ENCODE measurements at places on chromosomes 7 and 10.

- DNase-seq = no peak
Measured at GRCh38 chr10:76088980-76089379, 657.6 kb downstream of the LRMDA start.

- DNase-seq = no peak
Measured at GRCh38 chr7:133957845-133958244, 169.3 kb upstream of the LRGUK start.

DNA sequence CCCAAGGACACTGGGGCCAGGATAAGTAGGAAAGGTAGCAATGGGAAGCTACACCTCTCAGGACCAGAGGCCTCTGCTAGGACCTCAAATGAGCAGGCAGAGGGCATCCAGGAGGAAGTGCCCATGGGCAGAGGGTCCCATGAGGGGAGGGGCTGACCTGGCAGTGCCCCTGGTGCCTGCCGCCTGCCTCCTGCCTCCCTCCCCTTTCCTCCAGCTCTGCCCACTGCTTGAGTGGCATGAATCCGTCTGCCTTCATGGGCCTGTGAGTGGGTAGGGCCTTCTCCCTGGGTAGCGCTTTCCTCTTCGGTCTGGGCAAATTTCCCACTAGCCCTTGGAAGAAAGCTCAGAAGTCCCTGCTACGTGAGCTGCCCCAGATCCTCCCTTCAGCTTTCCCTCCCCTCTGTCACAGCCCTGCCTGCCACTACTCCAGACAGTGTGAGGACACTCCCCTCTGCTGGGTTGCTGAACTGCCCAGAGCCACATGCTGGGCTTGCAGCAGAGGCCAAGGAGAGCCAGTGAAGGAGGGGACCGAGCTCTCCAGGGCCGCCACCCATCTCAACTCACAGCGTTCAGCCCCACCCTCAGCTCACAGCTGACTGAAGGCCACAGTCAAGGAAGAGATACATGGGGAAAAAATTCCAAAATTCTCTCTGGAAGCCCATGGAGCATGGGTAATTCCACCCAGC is 141.4 kb downstream of the ARHGAP22 start:
- DNase-seq = peak; percentile 55

- no peak for DNase-seq
Measured at GRCh38 chr7:149036676-149037075, 8.4 kb upstream of the PDIA4 start.

DNA sequence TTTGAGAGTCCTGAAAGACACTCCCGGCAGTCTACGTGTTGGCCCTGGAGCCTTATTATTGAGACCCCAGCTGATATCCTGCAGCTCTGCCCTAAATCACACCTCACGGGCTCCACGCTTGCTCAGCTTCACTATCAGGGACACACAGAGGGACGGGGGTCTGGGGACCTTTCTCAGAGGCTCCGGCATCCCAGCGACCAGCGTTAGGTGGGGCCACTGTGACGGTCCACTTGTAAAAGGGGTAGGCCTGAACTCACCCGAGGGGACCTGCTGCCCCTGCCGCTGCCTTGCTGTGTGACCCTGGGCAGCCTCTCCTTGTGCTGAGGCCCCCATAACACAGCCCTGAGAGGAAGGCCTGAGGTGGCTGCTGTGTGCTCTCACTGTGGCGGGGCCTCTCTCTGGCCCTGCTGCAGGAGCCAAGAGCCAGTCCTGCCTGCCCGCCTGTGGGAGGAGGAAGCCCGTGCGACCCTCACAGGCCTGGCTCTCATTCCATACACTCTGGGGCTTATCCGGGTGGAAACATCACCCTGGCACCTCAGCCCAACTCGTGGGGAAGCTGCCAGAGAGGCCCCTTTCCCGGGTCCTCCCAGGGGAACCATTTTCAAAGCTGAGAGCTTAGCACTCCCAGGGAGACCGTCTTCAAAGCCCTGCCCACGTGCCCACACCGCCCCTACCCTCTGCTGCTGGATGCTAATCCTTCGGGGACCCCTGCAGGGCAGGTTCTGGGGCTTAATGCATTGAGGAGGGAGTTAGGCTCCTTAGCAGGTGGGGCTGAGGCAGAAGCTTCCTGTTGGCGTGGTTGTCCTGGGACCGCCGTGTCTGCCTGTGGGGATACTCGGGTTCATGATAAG is 21.7 kb downstream of the AQP1 start:
- no peak for DNase-seq

DNA sequence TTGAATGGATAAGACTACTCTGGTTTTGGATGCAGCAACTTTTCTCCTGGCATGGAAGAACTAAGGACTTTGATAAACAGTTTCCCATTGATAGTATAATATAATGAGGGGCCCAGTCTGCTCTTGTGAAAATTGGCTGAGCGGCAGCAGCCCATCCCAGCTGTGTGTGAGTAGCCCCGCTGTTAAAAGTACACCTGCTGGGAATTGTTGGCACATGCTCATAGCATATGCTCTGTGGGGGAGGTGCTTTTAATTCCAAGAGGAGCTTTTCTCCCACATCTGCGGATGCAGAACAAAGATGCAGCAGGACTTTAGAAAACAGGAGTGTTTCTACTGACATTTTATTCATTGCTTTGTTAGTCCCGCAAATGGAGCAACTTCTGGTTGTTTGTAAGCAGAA is 19.0 kb downstream of the SRI start:
- DNase-seq = no peak

DNA sequence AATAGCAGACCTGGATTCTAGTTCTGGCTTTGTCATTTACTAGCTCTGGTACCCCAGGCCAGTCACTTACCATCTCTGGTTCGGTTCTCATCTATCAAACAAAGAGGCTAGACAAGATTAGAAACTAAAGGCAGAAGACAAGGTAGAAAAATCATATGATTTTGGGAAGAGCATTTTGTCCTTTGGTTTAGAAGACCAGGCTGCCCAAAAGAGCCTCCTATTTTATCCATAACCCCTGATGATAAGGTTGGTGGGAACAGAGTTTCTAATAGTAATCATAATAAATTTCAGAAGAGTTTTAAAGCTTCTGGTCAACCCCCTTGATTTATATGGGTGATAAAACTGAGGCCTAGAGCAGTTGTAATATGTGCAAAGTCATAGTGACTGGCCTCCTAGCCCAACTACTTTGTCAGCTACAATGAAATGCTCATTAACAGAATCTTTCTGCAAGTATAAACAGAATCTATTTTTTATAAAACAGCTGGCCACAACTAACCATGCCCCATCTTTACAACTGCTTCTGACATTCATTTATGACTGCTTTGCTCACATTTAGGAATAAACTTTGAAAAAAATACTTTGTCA is 23.4 kb downstream of the COX15 start:
- DNase-seq = peak; percentile 54

DNA sequence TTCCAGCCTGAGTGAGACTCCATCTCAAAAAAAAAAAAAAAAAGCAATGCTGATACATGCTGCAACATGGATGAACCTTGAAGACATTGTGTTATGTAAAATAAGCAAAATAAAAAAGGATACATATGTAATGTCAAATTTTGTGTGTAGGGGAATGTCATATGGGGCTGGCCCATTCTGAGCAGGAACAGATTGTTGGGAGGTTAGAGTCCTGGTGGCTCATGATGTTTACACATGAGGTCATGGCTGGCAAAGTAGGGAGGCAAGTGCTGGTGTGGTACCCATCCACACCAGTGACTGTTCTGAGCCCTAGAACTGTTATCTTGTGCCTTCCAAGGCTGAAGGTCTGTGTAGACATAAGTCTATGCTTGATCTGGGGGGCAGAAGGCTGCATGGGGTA is 37.6 kb downstream of the ZNF92 start:
- no peak for DNase-seq

DNA sequence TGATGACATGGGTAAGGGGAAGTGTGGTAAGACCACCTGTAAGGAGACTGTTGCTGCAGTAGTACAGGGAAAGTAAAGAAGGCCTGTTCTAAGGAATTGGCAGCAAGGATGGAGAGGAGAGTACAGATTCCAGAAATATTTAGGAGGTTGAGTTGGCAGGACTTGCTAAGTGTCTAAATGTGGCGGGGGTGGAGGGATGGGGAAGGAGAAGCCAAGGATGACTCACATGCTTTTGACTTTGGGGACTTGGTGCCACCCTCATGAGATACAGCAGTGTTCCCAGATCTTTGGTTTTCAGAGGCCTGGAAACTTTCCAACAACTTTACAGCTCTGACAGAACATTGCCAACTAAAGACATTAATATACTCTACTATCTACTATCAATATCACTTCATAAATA is 45.4 kb downstream of the CDK6 start:
- peak; percentile 74 for DNase-seq

DNA sequence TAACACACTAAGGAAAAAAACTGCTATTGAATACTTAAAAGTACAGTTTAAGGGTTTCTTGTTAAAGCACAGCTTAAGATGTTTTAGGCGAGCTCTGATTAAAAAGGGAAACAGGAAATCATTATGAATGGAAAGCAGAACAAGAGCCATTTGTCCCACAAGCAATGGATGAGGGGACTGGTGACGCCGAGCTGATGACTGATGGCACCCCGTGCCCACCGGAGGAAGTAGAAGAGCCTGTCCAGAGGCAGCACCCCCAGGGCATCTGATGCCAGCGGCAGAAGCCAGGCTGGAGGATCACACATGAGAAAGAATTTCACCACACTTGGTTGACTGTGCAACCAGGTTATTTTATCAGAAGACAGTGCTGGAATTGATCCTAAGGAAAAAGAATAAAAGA is 15.0 kb upstream of the INSIG1 start:
- DNase-seq = no peak

- peak; percentile 49 for DNase-seq
Measured at GRCh38 chr7:18974803-18975202, 142.6 kb downstream of the TWIST1 start.

- no peak for DNase-seq
Measured at GRCh38 chr7:100891568-100892247, 2.2 kb upstream of the UFSP1 start.

- DNase-seq = peak; percentile 86
Measured at GRCh38 chr7:134513169-134513752, 14.1 kb upstream of the AKR1B10 start.

- no peak for DNase-seq
Measured at GRCh38 chr10:79345241-79346011, 1.8 kb upstream of the PPIF start.

DNA sequence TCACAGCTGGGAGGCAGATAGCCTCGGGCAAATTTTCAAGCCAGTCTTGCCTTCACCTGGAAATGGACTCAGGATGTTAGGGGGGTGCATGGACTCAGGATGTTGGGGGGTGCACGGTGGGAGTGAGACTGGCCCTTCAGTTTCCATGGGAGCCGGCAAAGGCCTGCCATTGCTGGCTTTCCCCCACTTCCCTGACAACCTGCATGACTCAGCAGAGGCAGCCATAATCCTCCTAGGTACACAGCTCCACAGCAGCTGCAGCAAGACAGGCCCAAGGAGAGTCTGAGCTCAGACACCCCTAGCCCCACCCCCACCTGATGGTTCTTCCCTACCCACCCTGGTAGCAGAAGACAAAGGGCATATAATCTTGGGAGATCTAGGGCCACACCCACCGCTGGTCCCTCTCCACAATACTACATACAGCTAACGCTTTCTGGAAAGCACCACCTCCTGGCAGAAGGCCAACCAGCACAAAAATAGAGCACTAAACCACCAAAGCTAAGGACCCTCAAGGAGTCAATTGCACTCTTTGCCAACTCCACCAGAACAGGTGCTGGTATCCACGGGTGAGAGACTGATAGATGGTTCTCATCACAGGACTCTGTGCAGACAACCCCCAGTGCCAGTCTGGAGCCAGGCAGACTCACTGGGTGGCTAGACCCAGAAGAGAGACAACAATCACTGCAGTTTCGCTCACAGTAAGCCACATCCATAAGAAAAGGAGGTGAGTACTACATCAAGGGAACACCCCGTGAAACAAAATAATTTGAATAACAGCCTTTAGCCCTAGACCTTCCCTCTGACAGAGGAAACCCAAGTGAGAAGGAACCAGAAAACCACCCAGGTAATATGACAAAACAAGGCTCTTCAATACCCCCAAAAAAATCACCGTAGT is 18.3 kb downstream of the C7orf25 start:
- no peak for DNase-seq

- DNase-seq = no peak
Measured at GRCh38 chr10:98433881-98434732, 12.6 kb downstream of the HPS1 start.

- no peak for DNase-seq
Measured at GRCh38 chr10:128990986-128991385, 476.1 kb upstream of the MGMT start.

- no peak for DNase-seq
Measured at GRCh38 chr7:106869954-106870353, 4.9 kb downstream of the PIK3CG start.

DNA sequence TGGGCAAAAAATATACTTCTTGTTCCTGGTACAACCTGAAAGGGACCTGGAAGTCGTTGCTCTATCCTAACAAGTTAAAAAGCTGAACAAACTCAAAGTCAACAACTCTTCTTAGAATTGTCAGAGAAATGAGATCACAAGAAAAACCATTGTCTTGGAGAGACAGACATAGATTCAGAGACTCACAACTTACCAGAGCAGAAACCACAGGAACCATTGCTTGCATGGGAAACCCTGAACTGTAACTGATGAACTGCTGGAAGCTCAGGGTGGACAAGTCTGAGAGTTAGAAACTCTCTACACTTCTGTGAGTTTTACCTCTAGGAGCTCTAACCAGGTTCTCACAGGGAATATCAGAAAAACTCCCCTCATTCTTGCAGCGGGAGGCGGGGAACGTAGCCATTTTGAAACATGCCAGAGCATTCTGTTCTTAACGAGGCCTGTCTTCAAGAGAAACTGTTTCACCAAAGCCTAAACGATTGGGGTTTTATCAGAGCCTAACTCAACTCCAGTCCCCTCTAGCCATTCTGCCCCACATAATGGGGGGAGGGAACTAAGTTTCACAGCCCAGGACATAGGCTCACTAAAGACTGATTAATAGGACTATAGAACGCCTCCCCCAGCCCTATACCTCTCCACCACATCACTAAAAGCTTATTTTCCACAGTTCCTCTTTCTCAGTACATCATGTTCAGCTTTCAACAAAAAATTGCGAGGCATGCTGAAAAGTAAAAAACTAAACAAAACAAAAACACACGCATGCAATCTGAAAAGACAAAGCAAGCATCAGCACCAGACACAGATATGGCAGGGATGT is 12.0 kb upstream of the GSDME start:
- no peak for DNase-seq

DNA sequence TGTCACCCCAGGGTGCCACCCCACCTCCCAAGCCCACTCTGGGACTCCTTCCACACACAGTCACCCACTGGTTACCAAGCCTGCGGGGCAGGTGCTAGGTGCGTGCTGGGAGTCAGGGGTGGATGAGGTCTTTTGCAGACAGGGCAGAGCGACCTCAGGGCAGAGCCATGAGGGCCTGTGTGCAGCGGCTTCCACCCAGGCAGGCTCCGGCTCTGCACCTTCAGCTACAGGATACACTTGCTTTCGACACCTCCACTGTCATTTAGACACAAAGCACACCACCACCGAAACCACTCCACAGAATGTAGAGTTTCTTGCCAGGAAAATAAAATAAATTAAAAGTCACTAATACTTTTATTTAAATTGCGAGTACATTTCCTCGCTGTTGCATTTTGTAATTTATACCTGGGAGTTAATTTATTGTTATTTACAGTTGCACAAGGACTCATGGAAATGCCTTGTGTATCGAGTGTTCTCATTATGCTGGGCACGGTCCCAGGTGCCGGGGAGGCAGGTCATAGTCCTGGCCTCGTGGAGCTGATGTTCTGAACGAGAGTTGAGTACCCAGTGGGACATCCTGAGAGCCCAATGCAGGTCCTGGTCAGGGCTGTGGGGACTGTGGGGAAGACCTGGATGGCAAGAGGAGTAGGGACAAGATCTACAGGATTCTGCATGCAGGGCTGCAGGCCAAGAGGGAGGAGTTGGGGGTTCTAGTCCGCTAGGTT is 127.8 kb downstream of the CUX1 start:
- DNase-seq = no peak

Measured in adipocyte (in vitro differentiated cells).